ENCODE measurements at places on chromosomes 11 and 22.

DNA sequence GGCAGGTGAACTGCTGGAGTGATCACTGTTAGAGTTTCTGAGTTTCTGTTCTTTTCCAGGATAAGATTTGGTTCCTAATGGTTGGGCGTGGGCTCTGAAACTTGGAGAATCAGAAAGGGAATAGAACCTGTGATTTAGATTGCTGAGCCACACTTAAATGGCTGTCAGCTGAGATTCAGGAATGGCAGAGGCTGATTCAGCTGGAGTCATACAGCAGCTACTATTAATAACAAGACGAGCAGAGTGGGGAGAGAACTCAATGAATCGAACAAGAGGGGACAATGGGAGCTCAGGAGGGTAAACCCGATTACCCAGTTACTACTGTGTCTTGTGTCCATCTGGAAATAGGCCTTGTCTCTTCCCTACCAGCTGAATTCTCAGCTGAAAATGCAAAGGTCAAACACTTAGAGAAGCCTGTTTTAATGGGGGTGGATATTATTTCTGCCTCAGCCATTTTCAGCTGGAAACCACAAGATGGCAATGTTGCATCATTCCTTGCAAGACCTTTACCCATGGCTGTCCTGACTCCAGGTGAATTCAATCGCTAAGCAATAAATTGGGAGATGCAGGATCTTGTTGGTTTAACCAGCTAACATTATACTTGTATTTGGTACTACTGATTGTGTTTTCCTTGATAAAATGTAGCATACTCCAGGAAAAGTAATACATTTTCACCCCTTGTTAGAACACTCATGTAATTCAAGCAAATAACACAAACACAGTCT lies 104.5 kb upstream of the RAG2 start:
- DNase-seq: peak; percentile 66

DNA sequence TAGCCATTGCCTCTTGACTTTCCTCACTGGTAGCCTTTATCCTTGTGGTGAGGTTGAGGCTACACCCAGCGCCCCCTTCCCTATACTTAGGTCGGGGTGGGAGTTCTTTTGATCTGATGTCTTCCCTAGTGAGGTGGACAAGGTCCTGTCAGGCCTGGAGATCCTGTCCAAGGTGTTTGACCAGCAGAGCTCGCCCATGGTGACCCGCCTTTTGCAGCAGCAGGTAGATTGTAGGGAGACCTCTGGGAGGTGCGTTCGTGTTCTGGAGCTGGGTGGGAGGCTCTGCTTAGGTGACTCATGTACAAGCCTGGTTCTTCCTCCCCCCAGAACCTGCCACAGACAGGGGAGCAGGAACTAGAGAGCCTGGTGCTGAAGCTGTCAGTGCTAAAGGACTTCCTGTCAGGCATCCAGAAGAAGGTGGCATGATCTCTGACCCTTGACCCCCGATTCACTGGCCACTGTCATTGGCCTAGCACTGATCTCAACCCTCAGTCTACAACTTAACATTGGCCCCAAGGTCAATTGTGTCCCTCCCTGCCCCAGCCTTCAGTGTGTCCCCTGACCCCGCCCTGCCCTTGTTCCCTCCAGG lies 4.9 kb downstream of the INPPL1 start:
- DNase-seq: no peak

GRCh38 chr22:46914916-46915894 lies 152.8 kb downstream of the TBC1D22A start:
- no peak for DNase-seq

- no peak for DNase-seq
Measured at GRCh38 chr11:6323291-6323905, 3.1 kb upstream of the CAVIN3 start.

- no peak for DNase-seq
Measured at GRCh38 chr11:35610631-35611030, 7.6 kb upstream of the FJX1 start.

DNA sequence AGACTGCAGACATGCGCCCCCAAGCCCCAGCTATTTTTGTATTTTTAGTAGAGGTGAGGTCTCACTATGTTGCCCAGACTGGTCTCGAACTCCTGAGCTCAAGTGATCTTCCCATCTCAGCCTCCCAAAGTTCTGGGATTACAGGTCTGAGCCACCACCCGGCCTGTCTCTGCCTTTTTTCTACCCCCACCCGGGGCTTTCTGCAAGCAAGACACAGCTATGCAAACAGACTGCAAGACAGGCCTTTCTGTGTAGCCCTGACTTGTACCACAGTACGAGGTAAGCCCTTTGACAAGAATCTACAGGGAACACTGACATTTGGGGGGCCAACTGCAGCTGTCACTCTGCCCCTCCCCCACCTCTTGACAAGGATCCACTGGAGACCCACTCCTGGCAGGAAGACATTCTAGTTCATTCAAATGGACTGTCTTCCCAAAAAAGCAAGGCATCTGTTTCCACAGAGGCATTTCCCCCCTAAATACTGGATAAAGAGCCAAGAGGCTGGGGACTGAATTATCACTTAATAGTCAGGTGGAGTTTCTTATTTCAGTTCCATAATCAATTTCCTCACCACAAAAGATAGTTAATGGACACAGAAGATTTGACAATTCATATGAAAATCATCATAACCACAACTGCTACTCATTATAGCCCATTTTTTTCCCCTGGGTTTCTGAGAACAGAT lies 118.2 kb downstream of the ABTB2 start:
- DNase-seq: no peak

DNA sequence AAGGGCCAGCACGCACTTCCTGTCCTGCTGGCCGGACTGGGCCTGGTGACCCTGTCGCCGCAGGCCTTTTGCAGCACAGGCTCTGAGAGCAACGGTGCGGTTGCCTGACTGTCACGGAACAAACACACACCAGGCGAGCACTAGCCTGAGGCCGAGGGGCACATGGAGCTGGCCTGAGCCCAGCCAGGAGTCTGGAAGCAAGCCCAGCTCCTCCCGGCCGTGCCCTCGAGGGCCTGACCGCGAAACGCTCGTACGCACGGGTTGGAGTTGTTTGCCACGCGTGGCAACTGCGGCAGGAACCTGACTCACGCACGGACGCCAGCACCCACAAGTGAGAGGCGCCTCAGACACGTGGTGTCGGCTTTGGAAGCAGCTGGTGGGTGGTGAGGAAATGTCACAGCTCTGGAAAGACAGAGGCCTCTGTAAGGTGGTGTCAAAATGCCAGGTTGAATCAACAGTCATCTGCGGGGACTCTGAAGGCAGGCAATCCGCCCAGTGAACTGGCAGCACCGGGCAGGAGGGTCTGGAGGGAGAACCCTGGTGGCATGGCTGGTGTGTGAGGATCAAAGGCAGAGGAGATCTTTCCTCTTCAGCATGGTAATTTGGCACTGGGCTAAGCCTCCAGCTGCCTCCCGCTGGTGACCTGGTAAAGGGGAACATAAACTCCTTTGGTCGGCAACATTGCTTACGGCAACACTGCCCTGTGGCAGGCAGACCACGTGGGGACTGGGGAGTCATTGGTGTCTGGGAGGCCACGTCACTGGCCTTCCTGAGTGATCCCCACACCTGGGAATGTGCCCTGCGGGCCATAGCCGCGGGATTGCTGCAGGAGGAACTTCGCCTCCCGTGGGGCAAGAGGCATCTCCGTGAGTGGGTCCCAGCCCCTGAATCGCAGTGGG lies 15.3 kb upstream of the IL17REL start:
- DNase-seq: no peak

GRCh38 chr22:43094551-43094950 lies 5.4 kb upstream of the TTLL1 start:
- DNase-seq: no peak

- no peak for DNase-seq
Measured at GRCh38 chr11:36627471-36627870, 29.4 kb upstream of the RAG2 start.

DNA sequence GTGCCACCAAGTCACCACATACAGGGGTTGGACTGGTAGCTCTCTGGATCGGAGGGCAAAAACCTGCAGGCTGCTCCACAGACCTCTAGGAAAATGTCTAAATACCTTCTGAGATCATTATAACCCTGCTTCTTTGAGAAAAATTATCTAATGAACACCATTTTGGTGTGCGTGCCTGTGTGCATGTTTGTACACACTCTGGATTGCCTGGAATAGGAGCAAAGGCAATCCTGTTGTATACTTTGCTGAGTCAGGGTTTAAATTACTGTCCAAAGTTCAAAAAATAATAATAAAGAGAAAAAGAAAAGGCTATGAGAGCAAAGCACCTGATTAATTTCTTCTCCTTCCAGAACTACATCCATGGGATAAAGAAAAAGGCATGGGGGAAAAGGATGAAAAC lies 11.0 kb downstream of the JAML start:
- no peak for DNase-seq

GRCh38 chr22:31332886-31333285 lies 13.3 kb downstream of the PATZ1 start:
- DNase-seq: no peak

DNA sequence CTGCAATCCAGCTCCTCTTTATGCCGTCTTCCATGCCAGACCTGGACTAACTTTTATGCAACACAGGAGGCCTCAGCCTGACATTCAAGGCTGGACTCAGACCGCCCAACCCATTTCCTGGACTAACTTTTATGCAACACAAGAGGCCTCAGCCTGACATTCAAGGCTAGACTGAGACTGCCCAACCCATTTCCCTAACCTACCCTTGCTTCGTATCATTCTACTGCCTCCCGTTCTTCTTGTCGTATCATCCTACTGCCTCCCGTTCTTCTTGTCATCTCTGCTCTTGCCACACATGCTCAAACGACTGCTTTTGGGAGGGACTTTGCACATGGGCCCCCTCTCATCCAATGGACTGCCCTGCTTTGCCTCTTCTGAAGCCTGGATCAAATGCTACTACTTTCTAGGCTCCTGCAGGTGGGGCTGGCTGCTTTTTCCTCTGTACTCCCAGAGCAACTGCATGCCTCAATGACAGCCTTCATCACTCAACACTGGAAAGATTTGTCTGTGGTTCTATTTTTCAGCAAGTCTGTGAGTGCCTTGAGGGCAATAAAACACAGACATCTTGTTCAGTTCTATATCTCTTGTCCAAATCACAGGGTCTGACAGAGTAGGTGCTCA lies 7.8 kb downstream of the TBC1D10A start:
- DNase-seq: no peak

- DNase-seq: no peak
Measured at GRCh38 chr11:69862331-69862771, 43.1 kb upstream of the FGF3 start.

- DNase-seq: no peak
Measured at GRCh38 chr22:35148866-35149548, 83.0 kb downstream of the ISX start.

DNA sequence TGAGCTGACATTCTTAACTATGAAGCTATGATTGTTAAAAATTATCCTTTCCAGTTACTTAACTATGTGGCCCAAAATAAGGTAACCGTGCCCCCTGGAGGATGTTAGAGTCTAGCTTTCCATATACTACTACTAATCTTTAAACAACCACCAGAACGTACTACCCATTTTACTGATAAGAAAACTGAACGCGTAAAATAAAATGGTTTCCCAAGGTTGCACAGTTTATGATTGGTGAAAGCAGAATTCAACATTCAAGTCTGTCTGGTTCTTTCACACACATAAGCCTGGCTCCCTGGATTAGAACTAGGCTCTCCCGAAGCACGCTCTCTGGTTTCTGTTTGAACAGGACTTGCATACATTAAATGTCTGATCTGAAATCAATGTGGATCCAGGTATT lies 437.8 kb upstream of the CCDC90B start:
- peak; percentile 23 for DNase-seq

DNA sequence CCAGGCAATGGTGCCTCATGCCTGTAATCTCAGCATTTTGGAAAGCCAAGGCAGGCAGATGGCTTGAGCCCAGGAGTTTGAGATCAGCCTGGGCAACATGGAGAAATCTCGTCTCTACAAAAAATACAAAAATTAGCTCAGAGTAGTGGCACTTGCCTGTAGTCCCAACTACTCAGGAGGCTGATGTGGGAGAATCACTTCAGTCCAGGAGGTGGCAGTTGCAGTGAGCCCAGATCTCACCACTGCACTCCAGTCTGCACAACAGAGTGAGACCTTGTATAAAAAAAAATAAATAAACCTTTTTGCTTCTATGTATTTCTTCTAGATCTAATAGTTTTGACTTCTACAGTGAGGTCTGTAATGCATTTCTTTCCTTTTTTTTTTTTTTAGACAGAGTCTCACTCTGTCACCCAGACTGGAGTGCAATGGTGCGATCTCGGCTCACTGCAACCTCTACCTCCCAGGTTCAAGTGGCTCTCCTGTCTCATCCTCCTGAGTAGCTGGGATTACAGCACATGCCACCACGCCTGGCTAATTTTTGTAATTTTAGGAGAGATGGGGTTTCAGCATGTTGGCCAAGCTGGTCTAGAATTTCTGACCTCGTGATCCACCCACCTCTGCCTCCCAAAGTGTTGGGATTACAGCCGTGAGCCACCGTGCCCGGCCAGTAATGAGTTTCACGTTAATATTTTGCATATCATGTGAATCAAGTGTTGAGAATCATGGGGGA lies 18.1 kb upstream of the RDX start:
- no peak for DNase-seq

- DNase-seq: no peak
Measured at GRCh38 chr11:66188580-66188979, 79.9 kb upstream of the RAB1B start.

DNA sequence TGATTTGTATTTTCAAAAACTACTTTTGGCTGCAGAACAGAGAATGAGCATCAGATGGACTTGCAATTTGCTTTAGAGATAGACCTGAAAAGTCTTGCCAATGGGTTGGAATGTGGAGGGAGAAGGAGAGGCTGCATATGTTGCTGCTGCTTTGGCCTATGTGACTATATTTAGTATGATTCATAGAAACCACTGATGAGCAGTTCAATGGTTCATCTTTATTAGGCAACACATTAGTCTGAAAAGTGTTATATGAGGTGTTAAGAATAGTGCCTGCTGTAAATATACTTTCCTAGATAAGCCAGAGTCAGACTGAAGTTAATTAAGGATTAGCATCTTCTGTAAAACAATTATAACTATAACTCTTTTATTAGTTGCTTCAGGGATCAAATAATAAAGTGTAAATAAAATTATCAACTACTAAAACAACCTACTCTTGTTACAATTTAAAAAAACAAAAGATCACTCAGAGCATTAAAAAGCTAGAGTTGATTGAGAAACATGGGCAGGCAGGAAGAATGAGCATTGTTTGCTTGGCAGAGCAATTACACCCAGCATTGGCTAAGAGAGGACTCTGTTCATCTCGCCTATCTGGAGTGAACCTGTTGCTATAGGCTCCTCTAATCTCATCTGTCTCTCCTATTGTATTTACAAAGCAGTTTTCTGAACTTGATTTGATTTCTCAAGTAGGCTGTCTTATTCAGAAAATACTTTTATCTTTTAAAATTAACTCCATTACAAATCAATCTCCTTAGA lies 36.3 kb downstream of the HORMAD2 start:
- DNase-seq: no peak

- DNase-seq: no peak
Measured at GRCh38 chr11:2693271-2694261, 6.2 kb downstream of the KCNQ1OT1 start.

GRCh38 chr11:123227763-123228495 lies 32.9 kb upstream of the CLMP start:
- DNase-seq: no peak

GRCh38 chr11:46296528-46297448 lies 19.3 kb downstream of the CREB3L1 start:
- DNase-seq: no peak

Data from HCT116 (cell line).